RCC 7860 (cell line): ENCODE measurements at places on chromosomes 16 and 17.
A peak's percentile ranks its signal among the peaks of the same experiment; 100 is the strongest.

DNA sequence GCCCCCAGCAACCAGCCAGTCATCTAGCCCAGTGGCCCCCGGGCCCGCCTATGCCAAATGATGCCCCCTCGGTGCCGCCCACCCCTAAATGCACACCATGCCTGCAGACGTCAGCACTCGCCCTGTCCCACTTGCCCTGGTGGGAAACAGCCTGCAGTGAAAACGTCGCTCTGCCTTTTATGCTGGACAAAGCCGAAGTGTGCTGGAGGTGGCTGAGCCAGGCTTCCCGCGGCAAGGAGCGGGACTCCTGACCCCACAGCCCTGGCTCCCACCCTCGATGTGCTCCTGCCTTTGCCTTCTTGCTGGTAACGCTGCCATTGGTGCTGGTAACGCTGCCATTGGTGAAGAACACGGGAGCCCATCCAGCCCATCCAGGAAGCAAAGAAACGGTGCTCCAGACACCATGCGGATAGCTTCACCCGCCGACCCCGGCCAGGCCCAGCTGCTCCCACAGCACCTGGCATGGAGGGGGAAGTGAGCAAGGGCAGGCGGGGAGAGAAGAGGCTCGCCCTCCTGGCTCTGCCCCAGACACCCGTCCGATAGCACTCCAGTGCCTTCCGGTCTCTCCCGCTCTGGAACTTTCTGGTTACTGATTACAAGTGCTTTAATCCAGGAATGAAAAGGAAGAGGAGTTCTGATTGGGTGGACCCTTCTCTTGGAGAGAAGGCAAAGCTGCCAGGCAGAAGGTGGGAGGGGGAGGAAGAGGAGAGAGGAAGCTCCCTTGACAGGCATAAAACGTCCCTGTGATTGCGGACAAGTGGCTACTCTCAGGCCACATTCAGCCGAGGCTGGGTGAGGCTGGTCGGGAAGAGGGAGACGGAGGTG lies 4.0 kb upstream of the BAIAP2 start:
- DNase-seq, result peak; percentile 71

- no peak for DNase-seq
Measured at GRCh38 chr17:31224366-31224765, 72.7 kb downstream of the OMG start.

GRCh38 chr17:61310590-61310989 lies 89.1 kb upstream of the TBX2 start:
- no peak for DNase-seq

GRCh38 chr17:37813751-37814150 lies 68.9 kb upstream of the HNF1B start:
- peak; percentile 99 for DNase-seq

DNA sequence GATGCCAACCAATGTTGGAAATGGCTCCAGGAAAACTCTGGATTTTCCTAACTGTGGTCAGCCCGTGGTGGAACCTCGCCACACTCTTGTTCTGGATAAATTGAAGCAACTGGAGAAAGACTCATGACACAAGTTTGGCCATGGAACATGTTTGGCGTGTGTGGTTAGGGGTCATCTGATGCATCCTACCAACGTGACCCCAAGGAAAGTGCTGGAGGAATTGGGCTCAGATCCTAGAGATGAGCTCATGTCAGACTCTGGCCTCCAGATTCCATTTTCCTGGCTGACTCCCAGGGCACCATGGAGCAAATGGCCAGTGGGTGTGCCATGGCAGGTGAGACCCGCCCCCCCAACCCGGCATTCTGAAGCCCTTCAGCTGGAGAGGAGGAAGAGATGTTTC lies 58.5 kb downstream of the CACNG5 start:
- DNase-seq, result no peak

DNA sequence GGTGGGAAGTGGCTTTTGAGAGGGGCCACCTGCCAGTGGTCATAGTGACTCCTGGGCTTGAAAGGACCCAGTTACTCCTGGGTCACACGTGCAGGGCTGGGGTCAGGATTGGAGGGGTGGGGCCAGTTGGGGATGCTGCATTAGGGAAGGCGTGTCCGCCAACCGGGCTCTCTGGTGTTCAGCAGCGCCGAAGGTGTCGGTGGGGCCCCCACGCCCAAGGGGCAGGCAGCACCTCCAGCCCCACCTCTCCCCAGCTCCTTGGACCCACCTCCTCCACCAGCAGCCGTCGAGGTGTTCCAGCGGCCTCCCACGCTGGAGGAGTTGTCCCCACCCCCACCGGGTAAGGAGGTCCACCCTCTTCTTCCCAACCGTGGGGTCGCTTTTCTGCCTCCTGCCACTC lies 9.5 kb downstream of the ABI3 start:
- no peak for DNase-seq
